Activated T-helper 2 cell treated with anti-CD3 and anti-CD28 coated beads, Interferon-gamma antibody, Interleukin-2, Interleukin-4, amounts not matched to agents 10 μg/mL and 5 μg/mL and 100 μg/mL, durations not matched to agents 14 hours and 24 hours and 36 hours (primary cell): ENCODE measurements at places on chromosomes 4 and X. TPM values are rescaled to one million over a fixed set of nuclear protein-coding genes. Genes with fewer than 3 reads are reported as not detected.

DNA sequence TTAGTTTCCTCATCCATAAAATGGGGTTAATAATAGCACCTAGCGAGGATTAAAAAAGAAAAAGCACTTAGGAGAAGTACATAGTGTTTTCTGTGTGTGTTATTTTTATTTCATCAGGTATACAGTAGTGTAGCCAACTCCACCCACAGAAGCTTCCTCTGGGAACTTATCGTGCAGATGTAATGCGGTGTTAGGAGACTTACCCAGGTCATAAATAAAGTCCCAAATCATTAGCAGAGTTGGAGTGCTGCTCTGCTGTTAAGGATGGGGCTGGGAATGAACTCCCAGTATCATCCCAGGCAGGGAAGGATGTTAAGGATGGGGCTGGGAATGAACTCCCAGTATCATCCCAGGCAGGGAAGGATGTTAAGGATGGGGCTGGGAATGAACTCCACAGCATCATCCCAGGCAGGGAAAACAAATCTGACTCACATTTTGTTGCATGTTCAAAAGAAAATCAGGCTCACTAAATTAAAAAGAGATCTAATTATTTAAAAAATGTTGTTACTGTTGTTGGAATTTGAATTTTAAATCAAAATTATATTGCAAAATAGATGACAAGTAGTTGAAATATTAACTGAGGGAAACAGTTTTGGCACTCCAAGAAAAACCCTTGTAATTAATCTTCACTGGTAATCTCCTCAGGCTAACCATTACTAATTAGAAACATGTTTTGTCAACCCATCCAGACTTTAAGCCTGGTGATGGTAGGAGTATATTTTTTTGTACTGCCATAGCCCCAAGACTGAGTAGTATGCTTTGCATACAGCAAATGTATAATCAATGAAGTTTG, 10.2 kb upstream of the SFRP2 start:
- no peaks in the 10 kb centered on the region for H3K4me1 ChIP-seq
- H3K36me3 ChIP-seq = no peaks in the 10 kb centered on the region
- no peak overlapping the region for H3K27ac ChIP-seq
- DNase-seq = no peak
- peaks cover 51% of the 10 kb centered on the region for H3K27me3 ChIP-seq

DNA sequence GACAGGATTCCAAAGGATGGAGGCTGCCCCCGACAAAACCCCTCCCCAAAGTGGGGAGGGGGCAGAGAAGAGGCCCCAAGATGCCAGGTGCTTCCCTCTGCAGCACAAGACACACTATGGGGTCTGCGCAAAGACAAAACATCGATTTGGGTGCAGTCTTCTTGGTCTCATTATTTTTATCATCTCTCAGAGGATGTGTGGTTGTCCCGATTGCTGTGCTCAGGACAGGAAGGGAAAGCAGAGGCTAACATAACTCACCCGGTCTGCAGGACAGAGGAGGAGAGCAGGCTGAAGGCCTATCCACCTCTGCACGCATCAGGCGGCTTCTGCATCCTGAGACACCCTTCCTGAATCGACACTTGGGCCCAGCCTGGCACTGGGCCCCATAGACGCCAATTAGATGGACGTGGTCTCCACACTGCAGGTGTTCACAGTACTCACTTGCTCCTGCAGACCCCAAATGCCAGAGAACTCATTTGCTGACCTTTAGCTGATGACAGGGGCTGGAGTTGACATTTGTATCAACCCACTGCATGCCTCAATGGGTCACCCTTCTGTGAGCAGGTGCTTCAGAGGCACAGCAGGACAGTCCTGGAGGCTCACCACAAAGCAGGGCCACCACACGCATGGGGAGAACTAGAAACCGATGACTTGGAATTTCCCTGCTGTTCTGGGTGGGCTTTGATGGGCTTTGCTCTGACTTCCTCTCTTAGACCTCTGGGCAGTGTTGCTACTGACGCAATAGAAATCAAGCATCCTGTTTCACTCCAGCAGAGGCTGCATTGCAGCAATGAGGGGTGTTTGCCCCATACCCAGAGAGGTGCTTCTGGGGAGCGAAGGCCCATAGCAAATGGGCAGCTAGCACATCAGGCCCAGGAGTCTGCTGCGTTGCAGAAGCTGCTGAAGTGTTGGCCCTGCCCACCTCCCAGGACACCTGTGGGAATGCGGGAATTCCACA, 96.3 kb upstream of the ENPP6 start:
- no peaks in the 10 kb centered on the region for H3K27me3 ChIP-seq
- no peak overlapping the region for H3K4me3 ChIP-seq
- peak overlapping the region; percentile 56 for H3K27ac ChIP-seq
- DNase-seq = no peak

DNA sequence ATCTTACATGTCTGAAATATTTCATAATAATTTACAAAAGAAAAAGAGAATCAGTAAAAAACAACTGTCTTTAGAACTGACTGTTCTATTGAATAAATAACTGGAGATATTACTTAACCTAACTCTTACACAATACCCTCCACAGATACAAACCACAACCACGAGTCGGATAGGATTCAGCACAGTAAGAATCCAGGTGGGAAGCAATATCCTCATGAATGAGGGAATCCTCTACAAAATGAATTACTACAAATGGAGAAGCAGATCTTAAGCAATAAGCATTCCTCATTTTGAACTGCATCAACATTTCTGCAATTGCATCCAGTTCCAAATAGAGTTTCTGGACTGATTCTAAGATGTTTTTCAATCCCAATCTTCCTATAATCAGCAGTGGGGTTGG, 227.1 kb downstream of the SH2D1A start:
- DNase-seq = no peak
- no peaks in the 10 kb centered on the region for H3K27me3 ChIP-seq
- no peak overlapping the region for H3K4me3 ChIP-seq
- no peaks in the 10 kb centered on the region for H3K4me1 ChIP-seq

GRCh38 chrX:31420302-31420701, 348.5 kb upstream of the FTHL17 start:
- no peaks in the 10 kb centered on the region for H3K36me3 ChIP-seq
- H3K4me3 ChIP-seq = no peak overlapping the region
- H3K4me1 ChIP-seq = no peaks in the 10 kb centered on the region
- no peaks in the 10 kb centered on the region for H3K27me3 ChIP-seq
- H3K27ac ChIP-seq = no peak overlapping the region
- no peak for DNase-seq

SPARCL1 gene
- not detected in 2 replicates for total RNA-seq

DNA sequence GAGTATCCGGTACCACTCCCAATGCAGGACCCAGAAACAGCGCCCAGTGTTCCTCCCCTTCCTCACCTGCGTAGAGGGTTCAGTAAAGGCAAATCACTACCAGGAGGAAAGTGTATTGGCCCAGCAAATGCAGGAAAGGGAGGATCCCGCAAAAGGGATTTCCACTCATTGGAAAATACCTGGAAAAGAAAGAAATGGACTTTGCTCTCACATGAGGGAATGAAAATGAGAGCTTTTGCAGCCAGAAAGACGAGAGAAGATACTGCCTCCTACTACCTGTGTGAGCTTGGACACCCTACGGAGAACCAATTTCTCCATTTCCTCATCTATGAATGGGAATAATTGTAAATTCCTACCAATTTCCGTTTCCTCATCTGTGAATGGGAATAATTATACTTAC, 184.1 kb upstream of the PPARGC1A start:
- H3K4me1 ChIP-seq = no peaks in the 10 kb centered on the region
- H3K27ac ChIP-seq = no peak overlapping the region
- no peaks in the 10 kb centered on the region for H3K36me3 ChIP-seq
- H3K27me3 ChIP-seq = no peaks in the 10 kb centered on the region
- H3K4me3 ChIP-seq = no peak overlapping the region
- DNase-seq = no peak

NAP1L3 gene
- total RNA-seq = 0.69 and 0.78 TPM in 2 replicates

DNA sequence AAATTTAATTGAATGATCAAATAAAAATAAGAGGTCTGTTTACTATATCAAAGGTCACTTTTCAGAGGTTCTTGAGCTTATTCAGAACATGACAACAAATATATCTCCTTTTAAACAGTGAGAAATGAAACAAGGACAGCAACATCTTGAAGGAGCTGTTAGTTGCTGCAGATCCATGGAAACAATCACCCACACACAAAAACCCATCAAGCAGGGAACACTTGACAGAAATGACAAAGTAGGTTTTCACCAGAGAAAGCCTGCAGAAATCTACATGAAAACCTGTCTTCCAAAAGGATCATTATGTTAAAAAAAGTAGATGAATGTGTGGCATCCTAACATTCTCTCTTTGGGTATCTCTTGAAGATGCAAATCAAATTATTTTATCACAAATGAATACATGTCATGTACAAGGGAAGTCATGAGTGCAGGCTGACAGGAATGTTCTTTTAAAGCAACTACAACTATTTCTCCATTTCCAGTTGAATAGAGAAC, 203.0 kb downstream of the GRIA2 start:
- H3K27ac ChIP-seq = no peak overlapping the region
- no peaks in the 10 kb centered on the region for H3K27me3 ChIP-seq
- no peak overlapping the region for H3K4me3 ChIP-seq
- no peaks in the 10 kb centered on the region for H3K36me3 ChIP-seq
- H3K4me1 ChIP-seq = no peaks in the 10 kb centered on the region
- DNase-seq = no peak

DNA sequence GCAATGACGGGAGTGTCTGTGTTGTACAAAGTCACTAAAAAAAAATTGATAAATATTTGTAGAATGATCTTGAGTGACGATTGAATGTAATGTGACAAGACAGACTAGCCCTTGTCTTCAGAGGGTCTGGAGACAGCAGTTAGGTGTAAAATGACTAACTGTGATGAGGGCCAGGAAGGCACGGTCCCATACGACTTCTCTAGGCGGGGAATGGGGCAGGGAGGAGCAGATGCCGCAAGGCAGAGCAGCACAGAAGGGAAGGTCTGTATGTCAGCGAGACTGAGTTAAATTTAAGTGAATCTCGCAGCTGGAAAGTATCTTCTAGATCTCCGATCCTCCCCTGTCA, 405 bp downstream of the CENPE start:
- peak overlapping the region; percentile 95 for H3K27ac ChIP-seq
- H3K4me1 ChIP-seq = peaks cover 22% of the 10 kb centered on the region
- peak overlapping the region; percentile 96 for H3K4me3 ChIP-seq
- H3K36me3 ChIP-seq = peaks cover 42% of the 10 kb centered on the region
- no peak for DNase-seq

DNA sequence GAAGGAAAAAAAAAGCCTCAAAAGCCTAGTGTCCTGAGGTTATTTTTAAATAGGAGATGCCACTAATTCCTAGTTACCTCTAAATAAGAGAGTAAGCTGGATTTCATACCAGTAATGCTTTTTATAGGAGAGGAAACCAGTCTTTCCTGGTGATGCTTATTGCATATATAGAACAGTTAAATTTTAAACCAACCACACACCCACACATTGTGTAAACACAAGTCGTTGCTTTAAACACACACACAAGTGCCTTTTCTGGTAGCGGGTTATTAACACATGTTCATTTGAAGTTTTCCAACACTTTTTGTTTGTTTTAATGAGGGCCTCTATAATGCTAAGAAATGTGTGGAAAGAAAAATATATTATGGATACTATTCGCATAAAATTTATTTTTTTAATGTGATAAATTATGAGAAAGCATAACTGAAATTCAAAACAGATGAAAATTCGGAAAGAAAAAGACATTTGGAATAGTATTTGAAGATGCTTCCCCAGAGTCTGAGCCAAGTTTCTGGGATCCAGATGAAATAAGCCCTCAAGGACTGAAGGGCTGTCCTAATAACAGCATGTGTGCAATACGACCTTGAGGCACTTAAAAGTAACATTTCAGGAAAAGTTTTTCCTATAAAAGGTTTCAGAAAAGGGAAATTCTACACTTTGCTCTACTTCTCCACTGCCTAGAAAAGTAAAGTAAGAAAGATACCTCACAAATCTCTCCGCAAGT, 2.0 kb downstream of the ANTXR2 start:
- H3K4me3 ChIP-seq = peak overlapping the region; percentile 87
- peaks cover 2% of the 10 kb centered on the region for H3K27me3 ChIP-seq
- peaks cover 42% of the 10 kb centered on the region for H3K36me3 ChIP-seq
- DNase-seq = no peak
- peak overlapping the region; percentile 33 for H3K27ac ChIP-seq
- H3K4me1 ChIP-seq = peaks cover 66% of the 10 kb centered on the region

GRCh38 chr4:145295122-145295521, 114.7 kb upstream of the OTUD4 start:
- no peak for DNase-seq
- H3K27me3 ChIP-seq = peaks cover 21% of the 10 kb centered on the region
- H3K4me3 ChIP-seq = no peak overlapping the region
- H3K27ac ChIP-seq = no peak overlapping the region
- H3K4me1 ChIP-seq = peaks cover 10% of the 10 kb centered on the region

- no peak overlapping the region for H3K27ac ChIP-seq
- peaks cover 5% of the 10 kb centered on the region for H3K4me1 ChIP-seq
- H3K36me3 ChIP-seq = peaks cover 4% of the 10 kb centered on the region
- H3K27me3 ChIP-seq = no peaks in the 10 kb centered on the region
- H3K4me3 ChIP-seq = no peak overlapping the region
- no peak for DNase-seq
These were observed 118.1 kb downstream of the TBL1X start for GRCh38 chrX:9582956-9583355.

GRCh38 chr4:184331268-184331995, 113.8 kb upstream of the ENPP6 start:
- peaks cover 3% of the 10 kb centered on the region for H3K36me3 ChIP-seq
- H3K4me1 ChIP-seq = peaks cover 41% of the 10 kb centered on the region
- DNase-seq = no peak
- H3K4me3 ChIP-seq = no peak overlapping the region
- no peaks in the 10 kb centered on the region for H3K27me3 ChIP-seq

C4orf50 gene
- 0.18 TPM in 2 replicates for total RNA-seq

P2RY8 gene
- total RNA-seq = 33.1 and 34.5 TPM in 2 replicates

DNA sequence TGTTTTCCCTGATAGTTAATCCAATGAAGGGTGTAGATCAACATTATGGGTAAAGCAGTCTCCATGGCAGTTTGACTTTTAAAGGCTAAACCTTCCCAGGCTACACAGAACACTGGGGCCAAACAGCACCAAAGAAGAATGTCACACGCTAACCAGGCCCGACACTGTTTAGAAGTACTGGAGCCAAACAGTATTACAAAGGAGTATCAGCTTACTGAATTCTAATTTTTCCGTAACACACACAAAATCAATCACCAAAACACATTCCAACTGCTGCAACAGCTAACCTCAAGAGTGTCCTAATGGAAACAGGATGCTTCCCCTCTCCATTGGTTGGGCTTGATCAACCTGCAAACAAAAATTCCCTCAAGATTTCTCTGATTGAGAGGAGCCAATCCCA, 783.5 kb downstream of the PCDH18 start:
- H3K27me3 ChIP-seq = no peaks in the 10 kb centered on the region
- no peak for DNase-seq
- no peaks in the 10 kb centered on the region for H3K4me1 ChIP-seq
- H3K27ac ChIP-seq = no peak overlapping the region
- no peaks in the 10 kb centered on the region for H3K36me3 ChIP-seq
- no peak overlapping the region for H3K4me3 ChIP-seq

GRCh38 chr4:99062120-99062519, 26.5 kb downstream of the ADH5 start:
- H3K4me1 ChIP-seq = peaks cover 3% of the 10 kb centered on the region
- no peaks in the 10 kb centered on the region for H3K27me3 ChIP-seq
- H3K27ac ChIP-seq = no peak overlapping the region
- DNase-seq = no peak

RASL11B gene
- 0.50 and 0.67 TPM in 2 replicates for total RNA-seq
